Right renal pelvis (tissue), 4 donors: ENCODE measurements at places on chromosomes 7 and 10. TPM values are rescaled to one million over a fixed set of nuclear protein-coding genes. Genes with fewer than 3 reads are reported as not detected.

DNA sequence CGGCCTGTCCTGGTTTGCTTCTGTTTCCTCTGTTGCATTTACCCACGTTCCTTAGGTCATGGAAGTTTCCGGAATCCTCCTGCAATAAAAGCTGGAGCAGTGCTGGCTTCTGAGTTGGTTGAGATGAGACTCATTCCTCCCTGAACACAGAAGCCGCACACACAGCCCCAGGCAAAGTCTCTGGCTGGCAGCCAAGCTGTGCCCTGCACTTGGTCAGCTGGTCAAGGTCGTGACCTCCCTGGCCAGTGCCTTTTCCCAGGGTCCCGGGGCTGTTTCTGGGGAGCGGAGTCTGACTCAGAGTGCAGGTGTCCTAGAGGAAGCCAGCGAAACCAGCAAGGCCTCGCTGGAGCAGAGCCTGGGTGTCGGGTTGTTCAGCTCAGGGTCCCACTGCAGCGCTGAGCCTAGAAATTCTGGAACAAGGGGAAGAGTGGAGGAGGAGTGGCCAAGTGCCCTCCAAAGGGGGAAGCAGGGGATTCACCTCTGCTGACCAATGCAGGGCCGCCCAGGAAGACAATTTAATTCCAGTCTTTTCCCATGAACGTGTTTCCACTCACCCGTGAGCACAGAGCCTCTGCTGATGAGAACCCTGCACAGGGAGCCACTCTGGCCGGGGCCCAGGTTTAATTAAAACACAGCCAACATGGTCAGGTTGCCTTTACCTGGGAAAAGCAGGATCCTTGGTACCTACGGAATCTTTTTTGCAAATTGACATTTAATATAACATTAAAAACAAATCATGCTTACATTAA, 245.5 kb upstream of the PPP2R2D start:
- DNase-seq, result no peak

GRCh38 chr7:26782501-26782900, 81.9 kb downstream of the SKAP2 start:
- no peak for DNase-seq

DNA sequence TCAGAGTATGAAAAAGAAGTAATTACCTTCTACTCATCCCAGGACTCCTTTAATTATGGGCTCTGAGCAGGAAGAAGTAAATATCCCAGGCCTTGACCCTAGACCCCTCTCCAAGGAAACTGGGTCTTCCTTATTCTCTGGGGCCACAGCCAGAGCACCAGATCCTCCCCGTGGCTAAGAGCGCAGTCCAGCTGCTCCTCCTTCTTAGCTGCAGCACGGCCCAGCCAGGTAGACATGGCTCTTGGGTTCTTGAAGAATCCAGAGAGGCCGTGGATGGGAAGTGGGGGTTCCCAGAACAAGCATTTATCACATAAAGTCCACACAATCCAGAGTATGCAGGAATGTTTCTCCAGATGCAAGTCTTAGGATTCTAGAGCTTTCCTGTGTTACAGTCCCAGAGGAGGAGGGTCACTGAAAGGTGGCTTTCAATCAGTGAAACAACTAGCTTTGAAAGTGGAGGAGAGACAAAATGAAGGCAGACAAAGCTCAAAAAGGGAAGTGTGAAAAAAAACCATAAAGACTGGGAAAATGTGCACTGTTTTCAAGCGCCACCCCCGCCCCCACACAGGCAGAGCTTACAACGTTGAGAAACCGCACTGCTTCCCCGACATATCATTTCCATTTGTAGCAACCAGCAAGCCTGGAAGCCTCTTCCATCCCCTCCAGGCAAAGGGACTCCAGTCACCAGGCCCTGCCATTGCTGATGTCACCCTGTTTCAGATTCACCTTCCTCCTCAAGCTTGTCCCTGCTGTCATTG, 396.5 kb upstream of the MKI67 start:
- DNase-seq, result no peak

DNA sequence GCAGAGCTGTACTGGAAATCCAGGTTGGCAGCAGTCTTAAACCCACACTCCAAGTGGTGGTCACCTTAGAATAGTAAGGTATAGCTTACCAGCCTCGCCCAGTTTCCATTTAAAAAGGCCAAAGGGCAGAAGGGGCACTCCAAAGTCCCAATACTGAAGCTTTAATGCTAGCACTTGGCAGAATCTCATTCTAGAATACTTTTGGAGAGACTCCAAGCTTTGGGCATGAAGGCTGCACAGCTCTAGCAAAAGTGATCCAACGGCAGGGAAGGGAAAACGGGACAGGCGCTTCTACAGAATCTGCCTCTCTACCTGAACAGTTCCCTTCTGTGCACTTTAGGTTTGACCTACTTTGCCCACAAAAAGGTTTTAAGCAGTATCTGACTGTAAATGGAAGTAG, 19.7 kb downstream of the SMURF1 start:
- DNase-seq, result no peak

The CHST12 gene
- 9.0 TPM for polyA plus RNA-seq

The SEMA3D gene
- polyA plus RNA-seq, result 45.6 TPM
